DMS53 (cell line): ENCODE measurements at places on chromosomes 13 and 19.

DNA sequence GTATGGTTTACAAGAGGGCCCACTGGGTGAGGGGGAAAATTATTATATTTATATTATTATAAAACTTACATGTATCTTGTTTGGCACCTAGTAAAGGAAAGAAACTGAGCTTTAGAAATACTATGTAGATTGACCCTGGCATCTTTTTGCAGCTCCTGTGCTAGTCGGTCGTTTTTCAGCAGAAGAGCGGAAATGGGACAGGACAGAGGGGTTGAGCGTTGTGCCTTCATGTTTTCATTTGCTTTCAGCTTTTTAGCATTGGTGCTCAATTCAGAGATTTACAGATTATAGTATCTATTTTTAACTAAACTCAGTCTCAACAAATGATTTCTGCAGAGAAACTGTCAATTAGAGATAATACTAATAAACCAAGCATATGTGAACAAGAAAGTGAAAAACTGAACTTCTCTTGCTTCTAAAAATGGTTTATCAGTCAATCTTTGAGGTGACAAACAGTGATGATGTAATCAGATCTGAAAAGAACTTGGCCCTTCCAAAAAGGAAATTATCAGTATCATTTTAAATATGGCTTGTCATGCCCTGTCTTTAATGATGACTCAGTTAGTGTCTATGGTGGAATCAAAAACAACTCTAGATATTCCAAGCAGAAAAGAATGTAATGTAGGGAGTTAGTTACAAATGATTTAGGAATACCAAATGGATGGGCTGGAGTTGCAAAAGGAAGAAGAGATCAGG, 56.9 kb upstream of the KCTD4 start:
- no peak for DNase-seq

DNA sequence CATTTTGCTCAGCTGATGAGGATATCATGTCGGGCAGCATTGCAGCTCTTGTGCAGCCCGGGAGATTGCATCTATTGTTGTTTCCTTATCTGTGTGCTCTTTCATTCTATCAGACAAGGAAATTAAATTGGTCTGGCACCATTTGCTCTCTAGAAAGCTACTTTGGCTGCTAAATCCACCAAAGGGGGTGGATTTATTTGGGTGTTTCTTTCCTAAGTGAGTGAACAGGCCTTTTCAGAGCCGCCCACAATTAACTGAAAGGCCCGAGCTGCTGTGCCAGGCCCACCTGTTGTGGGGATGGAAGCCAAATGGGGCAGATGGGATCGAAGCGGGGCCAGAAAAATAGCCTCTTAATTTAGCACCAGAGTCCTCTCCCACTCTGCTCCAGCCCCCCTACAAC, 99.4 kb downstream of the DNAJC15 start:
- no peak for DNase-seq

DNA sequence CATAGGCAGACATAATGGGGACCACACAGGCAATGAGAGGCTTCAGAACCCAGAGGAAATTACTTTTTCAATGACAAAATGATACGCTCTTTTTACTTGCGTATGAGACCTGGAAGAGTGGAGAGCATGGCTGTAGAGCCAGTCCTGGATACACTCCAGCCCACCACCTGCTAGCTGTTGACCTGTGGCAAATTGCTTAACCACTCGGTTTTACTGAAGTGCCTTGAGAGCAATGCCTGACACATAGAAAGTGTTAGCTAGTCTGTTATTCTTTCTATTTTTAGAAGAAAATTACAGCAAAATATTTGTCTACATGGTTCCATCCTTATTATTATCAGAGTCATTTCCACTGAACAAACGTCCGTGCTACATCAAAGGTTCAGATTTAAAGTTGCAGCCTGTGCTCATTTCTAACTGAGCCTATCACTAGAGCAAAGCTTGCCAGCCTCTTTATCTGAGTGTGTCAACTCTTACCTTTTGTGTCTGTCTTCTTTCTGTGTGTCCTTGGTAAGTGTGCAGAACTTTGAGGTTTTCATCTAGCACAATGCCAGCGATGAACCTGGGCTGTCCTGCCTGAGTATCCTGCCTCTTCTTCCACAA, 9.6 kb upstream of the GPR183 start:
- DNase-seq: peak; percentile 79

- no peak for DNase-seq
Observed at GRCh38 chr13:58235454-58235853, 603.9 kb downstream of the PCDH17 start.

GRCh38 chr13:98173431-98174152, 3.5 kb downstream of the RNF113B start:
- DNase-seq: no peak

GRCh38 chr13:111485491-111486250, 165.2 kb downstream of the TEX29 start:
- no peak for DNase-seq

- DNase-seq: no peak
Observed at GRCh38 chr13:39484506-39485313, 118.3 kb downstream of the LHFPL6 start.

DNA sequence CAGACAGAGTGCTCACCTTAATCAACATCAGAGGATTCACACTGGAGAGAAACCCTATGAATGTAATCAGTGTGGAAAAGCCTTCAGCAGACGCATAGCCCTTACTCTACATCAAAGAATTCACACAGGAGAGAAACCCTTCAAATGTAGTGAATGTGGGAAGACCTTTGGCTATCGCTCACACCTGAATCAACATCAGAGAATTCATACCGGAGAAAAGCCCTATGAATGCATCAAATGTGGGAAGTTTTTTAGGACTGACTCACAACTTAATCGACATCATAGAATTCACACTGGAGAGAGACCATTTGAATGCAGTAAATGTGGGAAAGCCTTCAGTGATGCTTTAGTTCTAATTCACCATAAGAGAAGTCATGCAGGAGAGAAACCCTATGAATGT, 18.3 kb downstream of the ZNF527 start:
- no peak for DNase-seq

- no peak for DNase-seq
Observed at GRCh38 chr13:22018836-22019210, 347.9 kb downstream of the FGF9 start.

GRCh38 chr19:12720851-12721655, 2.7 kb downstream of the TNPO2 start:
- DNase-seq: no peak

DNA sequence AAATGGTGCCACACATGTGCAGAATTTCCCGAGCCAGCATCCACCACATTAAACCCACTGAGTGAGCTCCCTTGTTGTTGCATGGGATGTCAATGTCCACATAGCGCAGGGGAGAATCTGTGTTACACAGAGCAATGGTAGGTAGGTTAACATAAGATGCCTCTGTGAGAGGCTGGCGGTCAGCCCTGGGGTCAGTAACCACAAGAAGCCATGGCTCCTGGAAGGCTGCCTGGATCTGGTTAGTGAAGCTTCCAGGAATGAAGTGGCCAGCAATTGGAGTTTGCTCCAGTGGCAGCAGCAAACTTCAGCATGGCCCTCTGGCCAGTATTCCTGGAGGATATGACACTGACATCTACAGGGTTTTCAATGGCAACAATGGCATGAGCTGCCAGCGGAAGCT, 37.0 kb upstream of the PCDH9 start:
- no peak for DNase-seq

DNA sequence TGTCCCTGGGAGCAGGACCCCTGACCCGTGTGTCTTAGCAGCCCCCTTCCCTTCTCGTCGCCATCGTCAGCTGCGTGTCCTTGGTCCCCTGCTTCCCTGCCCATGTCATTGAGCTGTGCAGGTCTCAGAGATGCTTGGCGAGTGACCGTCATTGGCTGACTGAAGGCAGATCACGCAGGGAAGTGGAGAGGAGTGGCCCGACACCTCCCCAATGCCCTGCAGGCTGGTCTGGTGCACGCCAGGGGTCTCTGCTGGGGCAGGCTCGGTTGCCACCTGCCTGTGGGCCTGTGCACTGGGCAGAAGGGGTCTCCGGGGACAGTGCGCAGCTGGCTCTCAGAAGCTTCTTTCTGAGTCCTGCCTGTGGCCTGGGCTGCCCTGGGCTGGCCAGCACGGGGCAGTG, 6.2 kb downstream of the GNA11 start:
- DNase-seq: no peak

DNA sequence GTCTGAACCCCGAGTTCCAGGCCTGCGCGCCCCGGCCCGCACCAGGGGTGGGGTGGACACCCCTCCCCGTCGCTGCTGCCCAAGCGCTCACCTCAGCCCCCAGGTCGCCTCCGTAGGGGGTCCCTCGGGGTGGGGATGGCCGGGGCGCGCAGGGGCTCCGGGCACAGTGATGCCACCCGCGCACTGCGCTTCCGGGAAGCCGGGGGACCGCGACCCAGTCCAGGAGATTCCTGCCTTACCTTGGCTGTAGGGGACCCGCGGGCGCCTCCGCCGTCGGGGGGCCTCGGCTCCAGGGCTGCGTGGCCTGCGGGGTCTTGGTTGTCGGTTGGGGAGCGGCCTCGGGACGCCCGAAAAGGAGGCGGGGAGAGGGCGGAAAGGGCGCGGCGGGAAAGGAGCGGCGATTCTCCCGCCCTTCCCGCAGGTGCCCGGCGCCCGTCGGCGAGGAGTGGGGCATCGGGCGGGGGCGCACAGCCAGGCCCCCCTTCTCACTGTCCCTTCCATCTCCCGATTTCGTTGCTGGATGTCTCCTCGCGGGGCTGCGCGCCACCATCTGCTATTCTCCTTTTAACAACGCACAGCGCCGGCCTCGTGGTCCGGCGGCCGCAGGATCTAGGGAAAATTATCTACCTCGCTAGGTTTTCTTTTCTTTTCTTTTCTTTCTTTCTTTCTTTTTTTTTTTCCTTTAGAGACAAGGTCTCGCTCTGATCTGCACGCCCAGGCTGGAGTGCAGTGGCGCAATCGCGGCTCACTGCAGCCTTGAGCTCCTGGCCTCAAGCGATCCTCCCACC, at the start of gene KEAP1:
Gene KEAP1, minus strand, starts transcription at position 355 of the 788 bp plus-strand sequence. CDS start 3,323 bp downstream, outside the sequence.
- DNase-seq: peak; percentile 68

GRCh38 chr19:7718668-7719067, 13.2 kb downstream of the CLEC4G start:
- no peak for DNase-seq

DNA sequence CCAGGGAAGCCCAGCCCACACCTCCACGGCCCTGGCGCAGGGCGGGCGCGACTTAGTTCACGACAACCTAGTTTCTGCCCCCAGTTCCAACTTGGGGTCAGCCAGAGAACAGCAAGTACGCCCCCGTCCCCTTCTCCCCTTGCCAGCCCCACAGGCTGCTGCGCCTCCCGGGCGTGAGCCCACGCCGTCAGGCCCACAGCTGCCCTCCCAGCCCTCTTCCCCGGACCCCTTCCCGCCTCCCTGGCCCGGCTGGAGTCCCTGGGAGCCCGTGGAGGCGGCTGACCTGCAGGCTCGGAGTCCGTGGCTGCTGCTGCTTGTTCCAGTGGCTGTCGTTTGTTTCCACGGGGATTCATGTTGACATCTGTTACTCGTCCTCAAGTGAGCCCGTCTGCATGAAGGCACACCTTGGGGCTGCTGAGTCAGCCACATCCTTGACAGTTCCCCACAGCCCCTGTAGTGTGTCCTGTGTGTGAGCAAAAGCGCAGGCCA, 86.0 kb downstream of the ATP11A start:
- DNase-seq: no peak

- DNase-seq: peak; percentile 47
Observed at GRCh38 chr19:39568604-39569003, 28.6 kb upstream of the EID2 start.

- no peak for DNase-seq
Observed at GRCh38 chr19:44972802-44973201, 17.6 kb downstream of the CLPTM1 start.

DNA sequence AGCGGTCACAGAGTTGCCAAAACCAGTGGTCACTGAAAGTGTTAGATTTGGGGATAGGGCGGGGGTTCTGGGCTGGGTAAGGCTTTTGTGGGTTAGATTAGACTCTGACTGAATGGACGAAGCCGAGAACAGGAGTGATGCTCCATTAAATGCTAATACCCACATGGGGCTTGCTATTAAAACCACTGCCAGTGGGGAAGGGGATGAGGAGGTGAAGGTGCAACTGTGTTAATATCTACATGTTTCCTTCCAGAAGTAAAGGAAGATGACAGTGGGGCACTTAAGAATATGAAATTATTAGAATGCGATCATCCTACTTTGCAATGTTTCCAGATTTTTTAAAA, 573 bp upstream of the ZNF614 start:
- DNase-seq: peak; percentile 69

- no peak for DNase-seq
Observed at GRCh38 chr19:2678044-2678671, 24.3 kb downstream of the GNG7 start.

DNA sequence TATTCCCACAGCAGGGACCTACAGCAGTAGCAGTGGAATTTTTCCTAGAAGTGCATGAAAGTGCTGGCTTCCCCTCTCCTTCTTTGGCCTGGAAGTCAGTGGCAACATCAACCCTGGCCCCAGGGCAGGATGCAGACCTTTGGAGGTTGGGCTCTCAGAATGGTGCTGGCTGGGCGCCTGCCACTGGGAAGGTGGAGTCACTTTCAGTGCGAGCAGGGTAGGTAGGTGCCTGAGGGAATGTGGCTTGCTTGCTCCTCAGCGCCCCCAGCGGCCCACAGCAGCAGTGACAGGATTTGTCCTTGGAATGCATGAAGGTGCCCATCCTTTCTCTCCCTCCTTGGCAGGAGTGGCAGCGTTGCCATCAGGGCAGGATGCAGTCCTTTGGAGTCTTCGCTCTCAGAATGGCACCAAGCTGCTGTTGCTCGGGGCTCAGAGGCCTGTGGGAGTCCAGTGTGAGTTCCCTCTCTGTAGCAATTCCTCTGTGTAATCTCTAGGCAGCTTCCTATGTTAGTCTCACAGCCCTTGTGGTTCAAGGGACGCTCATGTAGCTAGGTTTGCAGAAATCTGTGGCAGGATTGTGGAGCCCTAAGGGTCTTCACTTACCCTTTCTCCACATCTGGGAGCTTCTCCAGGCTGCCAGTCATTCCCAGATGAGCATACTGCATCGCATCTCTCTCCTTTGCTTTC, 354.4 kb upstream of the DACH1 start:
- peak; percentile 61 for DNase-seq

- no peak for DNase-seq
Observed at GRCh38 chr19:35357867-35358573, at the start of gene FFAR3. Gene FFAR3, plus strand, starts transcription at chr19:35358460. Its CDS starts 431 bp downstream, at chr19:35358891.

DNA sequence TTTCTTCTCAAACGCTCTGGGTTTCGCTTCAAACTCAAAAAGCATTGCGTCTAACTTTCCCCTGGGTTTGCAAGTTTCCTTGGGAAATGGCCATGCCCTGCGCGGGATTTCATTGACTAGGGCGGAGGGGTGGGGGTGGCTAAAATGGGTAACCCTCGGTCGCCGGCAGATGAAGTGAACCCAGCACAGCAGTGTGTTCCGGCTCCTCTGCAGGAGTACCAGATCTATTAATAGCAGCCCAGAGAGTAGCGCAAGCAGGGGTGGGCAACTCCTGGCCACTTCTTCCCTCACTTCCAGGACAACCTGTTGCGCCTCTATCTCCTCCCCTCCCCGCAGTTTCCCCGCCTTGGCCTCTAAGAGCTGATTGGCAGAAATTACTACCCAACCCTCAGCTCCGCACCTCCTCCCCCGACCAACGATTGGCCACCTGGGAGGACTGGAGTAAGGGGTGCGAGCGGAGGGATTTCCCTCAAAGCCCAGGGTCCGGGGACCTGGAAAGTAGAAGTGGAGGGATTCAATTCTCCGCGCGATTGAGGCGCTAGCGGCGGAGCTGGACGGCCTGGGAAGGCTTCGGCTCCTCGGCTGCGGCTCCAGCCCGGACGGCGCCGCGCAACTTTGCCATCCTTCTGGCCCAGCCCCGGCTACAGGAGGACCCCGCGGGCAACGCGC, at the start of gene FREM2:
Gene FREM2, plus strand, starts transcription at position 501 of the 669 bp plus-strand sequence. CDS start 268 bp downstream, outside the sequence.
- DNase-seq: peak; percentile 93
